Stimulated activated CD4-positive, alpha-beta T cell treated with anti-CD3 and anti-CD28 coated beads, Interleukin-1b, Interleukin-23, amount 100 ng/mL, for 1 hour (primary cell): ENCODE measurements at places on chromosomes 3 and 15.

DNA sequence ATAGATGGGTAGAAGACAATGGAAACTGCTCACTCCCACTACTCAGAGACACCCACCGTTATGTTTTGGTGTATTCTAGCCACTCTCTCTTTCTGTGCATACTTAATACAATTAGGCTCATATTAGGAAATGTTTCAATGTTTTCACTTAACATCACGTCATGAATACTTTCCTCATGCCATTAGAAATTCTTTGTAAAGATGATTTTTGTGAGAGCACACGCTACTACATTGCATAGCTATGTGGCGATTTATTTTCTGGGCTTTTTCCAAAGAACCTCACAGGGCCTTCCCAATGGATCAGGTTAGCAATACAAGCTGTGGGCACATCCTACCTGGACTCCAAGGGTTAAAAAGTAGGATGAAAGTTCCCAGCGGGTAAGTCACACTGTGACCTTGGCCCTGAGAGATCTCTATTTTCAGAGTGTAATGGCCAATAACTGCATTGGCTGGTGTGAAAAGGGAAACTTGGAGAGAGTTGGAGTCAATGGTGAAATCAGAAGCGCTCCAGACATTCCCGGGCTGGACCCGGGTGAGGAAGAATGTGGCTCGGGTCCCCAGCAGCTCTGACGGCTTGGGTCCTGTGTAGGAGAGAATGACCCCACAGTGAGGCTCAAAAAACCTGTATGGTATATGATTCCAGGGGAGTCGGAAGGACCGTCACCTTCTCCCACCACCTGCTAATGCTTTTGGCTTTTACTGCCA, 25.8 kb upstream of the TGM5 start:
- no peak for DNase-seq

DNA sequence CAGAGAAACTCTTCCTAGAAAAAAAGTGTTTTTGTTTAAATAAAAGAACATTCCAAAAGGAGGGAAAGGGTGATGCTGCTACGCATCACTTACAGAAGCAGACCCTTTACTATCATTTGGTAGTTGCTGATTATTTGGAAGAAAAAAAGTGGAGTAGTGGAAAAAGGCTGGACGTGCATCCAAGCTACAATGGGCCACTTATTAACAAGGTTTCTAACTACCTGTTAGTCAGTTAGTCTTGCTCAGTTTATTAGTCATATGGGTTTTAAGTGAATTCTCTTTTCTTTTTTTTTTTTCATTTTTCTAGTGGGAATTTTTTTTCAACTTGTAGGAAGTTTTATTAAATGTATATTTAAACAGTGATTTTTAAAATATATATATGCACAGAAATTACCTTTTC, 866.0 kb downstream of the MCTP2 start:
- DNase-seq, result no peak

GRCh38 chr15:69125236-69125635, 35.2 kb upstream of the GLCE start:
- DNase-seq, result no peak

- DNase-seq, result no peak
Measured at GRCh38 chr3:71512000-71512399, 71.5 kb downstream of the FOXP1 start.

- DNase-seq, result no peak
Measured at GRCh38 chr15:77548589-77549557, 83.8 kb downstream of the LINGO1 start.

DNA sequence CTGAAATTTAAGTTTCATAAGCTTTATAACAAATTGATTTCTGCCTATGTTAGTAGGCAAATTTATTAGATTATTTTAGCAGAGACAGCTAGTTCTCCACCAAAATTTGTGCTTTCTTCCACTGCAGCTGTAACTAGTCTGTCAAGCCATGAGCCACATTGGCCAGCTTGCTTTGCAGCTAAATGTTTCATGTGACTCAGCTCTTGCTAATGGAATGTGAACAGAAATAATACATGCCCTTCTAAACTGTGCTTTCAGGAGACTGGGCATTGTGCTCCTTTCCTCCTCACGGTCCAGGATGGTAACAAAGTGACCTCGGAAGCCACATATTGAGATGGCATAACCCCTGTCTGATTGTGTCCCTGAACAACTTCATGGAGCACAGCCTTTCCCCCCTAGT, 51.3 kb upstream of the KPNA4 start:
- no peak for DNase-seq

DNA sequence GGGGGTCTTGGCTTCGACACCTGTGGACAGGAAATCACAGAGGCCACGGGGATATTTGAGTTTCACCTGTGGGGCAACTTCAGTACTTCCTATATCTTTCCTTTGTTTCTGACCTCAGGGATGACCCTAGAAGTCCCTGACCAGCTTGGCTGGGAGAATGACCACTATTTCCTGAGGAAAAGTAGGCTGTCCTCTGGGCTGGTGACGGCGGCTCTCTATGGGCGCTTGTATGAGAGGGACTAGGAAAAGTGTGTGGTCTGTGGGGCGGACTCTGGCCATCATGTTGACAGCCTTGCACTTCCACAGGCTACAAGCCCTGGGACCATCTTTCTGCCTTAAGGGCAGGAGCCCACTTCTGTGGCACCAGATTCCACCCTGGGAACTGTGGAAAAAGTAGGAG, 43.7 kb downstream of the BTD start:
- no peak for DNase-seq

DNA sequence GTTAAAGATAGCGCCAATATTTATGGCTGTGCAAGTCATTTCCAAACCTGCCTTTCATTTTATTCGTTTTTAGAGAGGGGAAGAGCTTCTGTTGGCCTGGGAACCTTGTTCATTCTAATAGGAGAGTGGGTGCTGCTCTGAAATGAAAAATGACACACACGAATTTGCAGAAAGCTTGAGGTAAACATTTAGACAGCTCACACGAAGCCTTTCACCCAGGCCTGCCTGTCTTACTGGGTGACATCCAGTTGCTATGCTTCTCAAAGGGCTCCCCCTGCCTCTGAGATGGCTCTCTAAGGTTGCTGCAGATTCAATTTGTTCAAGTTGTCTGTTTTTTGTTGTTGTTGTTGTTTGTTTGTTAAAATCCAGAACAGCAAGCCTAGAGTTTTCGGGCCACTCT, 18.2 kb downstream of the PEX5L start:
- DNase-seq, result no peak

DNA sequence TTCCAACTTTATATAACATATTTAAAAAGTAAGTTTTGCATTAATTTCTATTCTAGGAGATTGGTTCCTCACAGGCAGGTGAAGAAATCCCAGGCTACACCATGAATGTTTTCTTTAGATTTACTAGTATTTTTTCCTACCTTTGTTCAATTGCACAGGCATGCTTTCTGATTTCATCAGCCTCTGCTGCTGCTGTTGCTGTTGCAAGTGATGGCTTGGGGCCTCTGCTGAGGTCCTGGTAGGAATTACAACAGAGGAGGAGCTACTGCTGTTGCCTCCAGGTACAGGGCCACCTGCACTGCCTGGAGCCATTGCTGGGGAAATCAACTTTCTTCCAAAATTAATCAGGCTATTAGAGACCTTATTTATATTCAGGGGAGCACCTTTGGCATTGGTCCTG, 353.3 kb downstream of the PLCL2 start:
- no peak for DNase-seq

GRCh38 chr3:49878686-49879085, 9.0 kb upstream of the CAMKV start:
- DNase-seq, result no peak

- DNase-seq, result no peak
Measured at GRCh38 chr3:3066378-3066777, 43.8 kb downstream of the IL5RA start.

- no peak for DNase-seq
Measured at GRCh38 chr3:72517921-72518424, 330.3 kb downstream of the SHQ1 start.

GRCh38 chr3:15269091-15269989, 63.0 kb downstream of the SH3BP5 start:
- peak; percentile 60 for DNase-seq
